GM12892 (cell line): ENCODE measurements at places on chromosomes 1 and 21.

DNA sequence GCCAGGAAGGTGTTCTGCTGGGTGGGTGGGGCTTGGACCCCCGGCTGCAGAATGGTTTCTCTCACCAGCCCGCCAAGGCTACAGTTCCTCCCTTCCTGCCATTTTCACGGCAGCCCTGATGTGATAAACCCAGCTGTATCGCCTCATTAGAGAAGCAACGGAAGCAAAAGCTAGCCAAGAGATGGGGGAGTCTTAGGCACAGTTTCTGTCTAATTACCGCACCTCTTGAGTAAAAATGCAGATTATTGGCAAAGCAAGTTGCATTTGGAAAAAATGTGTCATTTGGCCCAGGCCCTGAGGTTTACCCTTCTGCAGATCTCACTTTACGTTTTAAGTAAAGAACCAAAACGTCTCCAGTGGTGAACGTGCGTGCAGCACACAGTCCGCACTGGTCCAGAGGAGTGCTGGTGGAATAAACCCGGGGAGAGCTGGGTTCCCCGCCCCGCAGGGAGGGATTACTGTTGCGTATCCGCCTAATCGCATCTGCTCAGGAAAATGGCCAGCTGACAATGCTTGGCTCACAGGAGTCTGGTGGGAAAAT lies 109.9 kb downstream of the GALNT2 start:
- no peak for DNase-seq

DNA sequence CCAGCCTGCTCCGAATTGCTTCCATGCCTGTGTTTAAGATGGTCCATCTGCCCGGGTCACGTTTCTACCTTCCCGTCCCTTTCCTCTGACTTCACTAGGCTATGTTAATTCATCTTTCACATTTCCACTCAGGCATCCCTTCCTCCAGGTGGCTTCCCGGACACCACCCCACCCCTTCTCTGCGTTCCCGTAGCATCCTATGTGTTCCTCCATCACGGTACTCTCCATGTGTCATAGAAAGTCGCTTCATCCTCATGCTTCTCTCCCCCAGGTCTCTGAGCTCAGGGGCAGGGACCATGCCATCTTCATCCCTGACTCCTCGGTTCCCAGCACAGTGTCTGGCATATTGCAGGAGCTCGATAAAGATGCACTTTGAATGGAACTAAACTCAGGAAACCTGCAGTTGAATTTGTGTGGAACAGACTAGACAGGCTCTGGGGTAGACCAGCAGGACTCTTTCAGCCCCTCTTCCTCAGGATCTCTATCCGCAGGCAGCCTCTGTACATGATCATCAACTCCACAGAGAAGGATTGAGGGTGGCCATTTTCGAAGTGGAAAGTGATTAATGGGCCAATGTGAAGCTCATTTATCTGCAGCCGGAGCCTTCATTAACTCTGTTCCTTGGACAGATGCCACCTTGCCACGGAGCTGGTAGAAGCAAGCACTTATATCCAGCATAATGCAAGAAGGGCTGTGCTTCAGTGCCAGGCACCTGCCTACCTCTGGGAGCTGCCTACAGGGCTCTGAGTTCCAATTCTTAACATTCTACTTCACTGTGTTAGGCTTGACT lies 9.1 kb downstream of the C1orf226 start:
- no peak for DNase-seq

DNA sequence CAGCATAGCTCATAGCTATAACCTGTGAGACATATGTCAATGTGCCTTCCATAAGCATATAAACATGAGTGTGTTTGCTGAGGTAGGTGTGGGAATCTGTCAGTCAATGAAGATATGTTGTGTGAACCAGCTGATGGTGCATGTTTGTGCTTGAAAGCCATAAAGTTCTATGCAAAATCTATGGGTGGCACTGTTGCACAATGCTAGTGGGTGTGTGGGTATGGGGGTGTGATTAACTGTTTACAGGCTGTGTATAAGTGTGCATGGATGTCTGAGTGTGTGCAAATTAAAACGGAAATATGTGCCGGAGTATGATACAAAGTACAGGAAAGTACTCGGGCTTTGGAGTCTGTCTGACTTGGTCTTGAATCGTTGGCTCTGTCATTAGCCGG lies 1.0 kb upstream of the ATP2B4 start:
- no peak for DNase-seq

- DNase-seq = no peak
Observed at GRCh38 chr21:42525029-42525581, 11.5 kb downstream of the SLC37A1 start.

GRCh38 chr1:86499987-86500593 lies 31.4 kb downstream of the CLCA1 start:
- no peak for DNase-seq

- DNase-seq = no peak
Observed at GRCh38 chr1:158563853-158564252, 6.5 kb downstream of the OR6P1 start.

DNA sequence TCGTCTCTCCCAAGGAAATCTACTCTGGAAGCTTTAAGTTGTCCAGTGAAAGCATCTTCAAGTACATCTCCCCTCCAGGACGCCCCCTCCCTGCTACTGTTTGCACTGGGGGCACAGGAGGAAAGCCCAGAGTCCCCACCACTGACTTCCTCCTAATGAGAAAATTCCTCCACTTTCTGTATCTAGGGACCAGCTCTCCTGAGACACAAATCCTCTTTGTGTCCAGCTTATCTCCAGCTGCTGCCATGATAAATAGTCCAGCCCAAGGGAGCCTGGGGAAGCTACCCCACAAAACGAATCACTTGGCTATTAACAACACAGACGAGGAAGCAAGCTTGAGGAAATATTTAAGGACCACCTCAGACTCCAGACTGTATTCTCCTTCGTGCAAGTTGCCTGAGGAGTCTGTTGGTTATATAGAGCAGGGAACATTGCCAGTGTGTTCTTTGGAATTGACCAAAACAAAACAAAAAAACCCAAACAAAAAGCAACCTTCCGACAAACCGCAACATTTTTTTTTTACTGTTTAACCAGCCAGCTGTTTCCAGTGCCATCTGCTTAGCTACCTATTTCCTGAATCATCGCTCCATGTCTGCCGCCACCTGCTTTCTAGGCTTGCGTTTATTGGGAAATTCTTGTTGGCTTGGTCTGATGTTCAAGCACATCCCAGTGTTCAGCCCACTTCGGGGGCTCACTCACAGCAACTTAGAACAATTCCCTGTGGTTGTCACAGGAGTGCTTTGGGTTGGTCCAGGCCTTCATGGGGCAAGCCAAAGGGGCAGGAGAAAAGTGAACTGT lies 7.7 kb downstream of the C1orf226 start:
- no peak for DNase-seq

- DNase-seq = no peak
Observed at GRCh38 chr1:52482326-52483004, 70.4 kb downstream of the TUT4 start.

DNA sequence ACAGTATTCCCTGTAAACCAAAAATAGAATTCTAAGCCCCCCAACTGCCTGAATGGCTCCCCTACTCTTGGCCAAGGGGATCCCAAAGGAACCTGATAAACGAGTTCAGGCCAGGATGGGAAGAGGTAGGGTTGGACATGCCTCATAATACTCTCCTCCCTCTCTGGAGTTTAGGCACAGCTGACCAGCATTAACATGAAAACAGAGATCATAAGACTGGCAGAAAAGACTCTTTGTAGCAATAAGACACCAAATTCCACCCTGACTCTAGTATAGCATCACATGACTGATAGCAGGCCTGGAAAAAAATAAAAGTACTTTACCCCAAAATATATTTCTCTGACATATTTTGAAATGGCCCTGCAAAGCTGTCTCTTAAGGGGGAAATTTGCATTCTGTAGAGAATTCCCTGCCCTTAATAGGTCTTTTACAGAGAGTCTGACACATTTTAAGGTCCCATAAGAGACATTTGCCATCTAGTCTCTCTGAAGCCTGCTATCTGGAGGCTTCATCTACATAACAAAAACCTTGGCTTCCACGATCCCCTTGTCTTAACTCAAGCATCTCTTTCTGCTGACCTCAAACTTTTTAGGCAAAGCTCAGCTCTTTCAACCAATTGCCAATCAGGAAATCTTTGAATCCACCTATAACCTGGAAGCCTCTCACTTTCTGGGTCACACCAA lies 55.9 kb downstream of the SIK1 start:
- no peak for DNase-seq

GRCh38 chr1:98989556-98989907 lies 15.1 kb downstream of the PLPPR5 start:
- DNase-seq = no peak

DNA sequence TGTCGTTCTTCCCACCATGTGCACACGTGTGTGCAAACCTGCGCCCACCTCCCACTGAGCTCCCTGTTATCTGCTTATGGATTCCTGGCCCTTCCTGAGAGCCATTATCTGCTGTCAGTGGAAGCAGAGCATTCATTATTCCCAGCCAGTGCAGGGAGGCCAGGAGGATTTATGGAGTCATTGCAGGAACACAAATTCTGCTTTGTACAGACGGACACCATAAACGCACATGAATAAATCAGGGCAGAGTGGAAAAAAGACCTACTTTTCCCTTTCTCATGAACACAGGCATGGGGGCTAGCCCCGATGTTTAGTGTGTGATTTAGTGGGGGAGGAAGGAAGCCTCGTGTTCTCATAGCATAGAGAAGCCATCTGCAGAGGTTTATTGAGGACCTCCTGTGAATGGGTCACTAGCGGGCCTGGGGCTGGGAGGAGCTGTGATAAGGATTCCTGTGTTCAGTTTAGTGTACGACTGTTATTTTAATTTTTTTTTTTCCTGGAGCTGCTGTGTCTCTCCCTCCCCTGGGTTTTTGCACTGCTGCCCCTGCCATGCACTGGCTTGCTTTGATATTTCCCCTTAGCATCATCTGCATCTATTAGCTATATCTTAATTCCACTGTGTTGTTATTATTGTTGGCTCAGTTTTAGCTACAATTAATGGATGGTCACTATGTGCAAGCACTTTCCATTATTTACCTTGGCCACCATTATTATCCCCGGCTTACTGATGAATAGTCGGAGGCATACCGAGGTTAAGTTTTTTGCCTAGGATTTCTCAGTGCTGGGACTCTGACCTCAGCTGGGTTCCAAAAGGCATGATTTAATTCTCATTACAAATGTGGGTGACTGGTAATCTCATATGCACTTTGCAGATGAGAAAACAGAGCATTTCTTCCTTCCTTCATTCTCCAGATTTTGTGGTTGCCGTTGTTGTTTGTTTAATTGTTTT lies 33.0 kb downstream of the HUNK start:
- DNase-seq = no peak

DNA sequence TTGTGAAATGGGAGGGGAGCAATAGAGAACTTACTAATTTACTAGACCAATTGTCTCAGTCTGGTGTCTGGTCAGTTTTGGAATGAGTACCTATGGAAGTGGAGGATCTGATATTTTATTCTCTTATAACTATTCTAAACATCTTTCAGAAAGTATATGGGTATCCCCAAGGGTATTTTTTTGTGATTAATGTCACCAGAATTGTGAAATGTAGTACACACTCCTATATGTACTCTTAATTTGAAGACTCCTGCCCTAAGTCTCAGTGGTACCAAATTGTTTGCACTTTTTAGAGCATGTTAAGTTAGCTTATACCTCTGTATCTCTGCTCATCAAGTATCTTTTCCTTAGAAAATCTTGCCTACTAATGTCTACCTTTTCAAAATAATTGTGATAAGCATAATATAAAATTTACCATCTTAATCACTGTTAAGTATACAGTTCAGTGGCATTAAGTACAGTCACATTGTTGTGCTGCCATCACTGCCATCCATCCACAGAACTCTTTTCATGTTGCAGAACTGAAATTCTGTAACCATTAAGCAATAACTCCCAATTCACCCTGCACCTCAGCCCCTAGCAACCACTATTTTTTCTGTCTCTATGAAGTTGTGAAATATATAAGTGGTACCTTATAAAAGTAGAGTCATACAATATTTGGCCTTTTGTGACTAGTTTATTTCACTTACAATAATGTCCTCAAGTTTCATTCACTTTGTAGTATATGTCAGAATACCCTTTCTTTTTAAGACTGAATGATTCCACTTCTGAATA lies 40.5 kb downstream of the SLC30A7 start:
- no peak for DNase-seq

DNA sequence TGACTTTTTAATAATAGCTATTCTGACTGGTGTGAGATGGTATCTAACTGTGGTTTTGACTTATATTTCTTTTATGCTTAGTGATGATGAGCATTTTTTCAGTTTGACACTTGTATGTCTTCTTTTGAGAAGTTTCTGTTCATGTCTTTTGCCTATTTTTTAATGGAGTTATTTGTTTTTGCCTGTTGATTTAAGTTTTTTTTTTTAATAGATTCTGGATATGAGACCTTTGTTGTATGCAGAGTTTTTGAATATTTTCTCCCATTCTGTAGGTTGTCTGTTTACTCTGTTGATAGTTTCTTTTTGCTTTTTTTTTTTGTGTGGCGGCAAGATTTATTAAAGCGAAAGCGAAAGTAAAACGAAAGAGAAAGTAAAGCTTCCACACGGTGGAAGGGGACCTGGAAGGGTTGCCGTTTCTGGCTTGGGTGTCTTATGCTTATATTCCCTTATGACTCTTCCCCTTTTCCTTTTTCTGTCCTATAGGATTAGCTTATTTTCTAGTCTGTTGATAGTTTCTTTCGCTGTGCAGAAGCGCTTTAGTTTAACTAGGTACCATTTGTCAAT lies 67.6 kb downstream of the TBX19 start:
- no peak for DNase-seq

GRCh38 chr1:115118086-115118485 lies 28.8 kb upstream of the TSPAN2 start:
- DNase-seq = no peak

GRCh38 chr1:232132572-232132971 lies 497.4 kb downstream of the SIPA1L2 start:
- DNase-seq = no peak

- no peak for DNase-seq
Observed at GRCh38 chr1:56054959-56055358, 524.4 kb downstream of the PLPP3 start.

DNA sequence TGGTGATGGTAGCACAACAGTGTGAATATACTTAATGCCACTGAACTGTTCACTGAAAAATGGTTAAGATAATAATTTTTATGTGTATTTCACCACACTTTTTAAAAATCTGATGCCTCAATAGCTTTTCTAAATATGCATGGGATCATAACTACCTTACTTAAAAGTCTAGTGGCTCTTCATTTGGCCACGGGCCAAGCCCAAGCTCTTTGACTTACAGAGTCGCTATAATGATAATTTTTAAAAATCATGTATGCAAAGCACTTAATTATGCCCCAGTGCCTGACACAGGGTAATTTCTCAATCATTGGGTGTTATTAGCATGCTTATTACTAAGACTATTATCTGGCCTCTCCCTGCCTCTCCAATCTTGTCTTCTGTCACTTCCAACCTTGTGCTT lies 7.6 kb upstream of the CNN3 start:
- DNase-seq = no peak

GRCh38 chr1:58017641-58018040 lies 528.9 kb downstream of the OMA1 start:
- no peak for DNase-seq

DNA sequence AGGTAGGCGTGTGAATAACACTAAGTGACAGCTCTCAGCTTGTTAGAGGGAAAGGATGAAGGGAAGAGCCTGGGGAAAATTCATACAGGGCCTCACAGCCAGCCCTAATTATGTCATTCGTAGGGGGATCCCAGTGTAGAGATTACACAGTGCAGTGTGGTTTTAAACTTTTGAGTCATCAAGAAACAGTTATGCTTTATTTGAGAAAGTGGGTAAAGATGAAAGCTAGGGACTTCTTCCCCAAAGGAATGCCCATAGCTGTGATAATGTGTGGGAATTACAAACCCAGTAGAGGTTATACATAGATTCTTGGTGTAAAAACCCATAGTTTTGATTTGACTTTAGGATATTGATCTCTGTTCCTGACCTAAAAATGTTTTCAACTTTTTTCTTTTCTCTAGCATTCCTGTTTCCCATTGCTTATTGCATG lies 1.9 kb downstream of the TTF2 start:
- DNase-seq = no peak

GRCh38 chr1:11885916-11886315 lies 27.2 kb upstream of the NPPB start:
- DNase-seq = no peak
